ENCODE measurements at places on chromosomes 12 and 14.
A peak's percentile ranks its signal among the peaks of the same experiment; 100 is the strongest.

- H3K4me1 ChIP-seq = peaks cover 12% of the 10 kb centered on the region
- peak; percentile 32 for DNase-seq
- H3K27me3 ChIP-seq = no peaks in the 10 kb centered on the region
- H3K27ac ChIP-seq = peak overlapping the region; percentile 41
- no peaks in the 10 kb centered on the region for H3K36me3 ChIP-seq
These were observed 505 bp downstream of the RASSF3 start for GRCh38 chr12:64610660-64611340.

GRCh38 chr12:5619628-5620027 lies 187.7 kb downstream of the NTF3 start:
- DNase-seq = no peak
- H3K4me1 ChIP-seq = no peaks in the 10 kb centered on the region
- no peaks in the 10 kb centered on the region for H3K27me3 ChIP-seq
- no peak overlapping the region for H3K27ac ChIP-seq
- no peak overlapping the region for H3K4me3 ChIP-seq

DNA sequence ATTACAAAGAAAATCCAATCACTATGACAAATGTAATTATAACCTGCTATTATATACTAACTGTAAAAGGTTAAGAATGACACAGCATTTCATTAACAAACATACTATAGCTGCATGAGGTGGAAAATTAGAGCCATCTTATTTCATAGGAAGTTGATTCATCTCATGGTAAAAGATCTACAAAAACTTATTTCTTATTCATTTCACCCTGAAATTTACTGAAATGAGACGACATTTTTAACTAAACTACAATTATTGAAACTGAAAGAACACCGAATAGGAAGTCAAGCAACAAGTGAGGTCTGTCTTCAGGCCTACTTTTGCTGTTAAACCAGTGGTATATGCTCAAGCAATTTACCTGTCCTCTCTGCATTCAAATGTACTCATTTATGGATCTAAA lies 87.2 kb downstream of the CEP83 start:
- no peak overlapping the region for H3K4me3 ChIP-seq
- no peaks in the 10 kb centered on the region for H3K36me3 ChIP-seq
- no peak overlapping the region for H3K27ac ChIP-seq
- no peaks in the 10 kb centered on the region for H3K4me1 ChIP-seq
- DNase-seq = no peak

DNA sequence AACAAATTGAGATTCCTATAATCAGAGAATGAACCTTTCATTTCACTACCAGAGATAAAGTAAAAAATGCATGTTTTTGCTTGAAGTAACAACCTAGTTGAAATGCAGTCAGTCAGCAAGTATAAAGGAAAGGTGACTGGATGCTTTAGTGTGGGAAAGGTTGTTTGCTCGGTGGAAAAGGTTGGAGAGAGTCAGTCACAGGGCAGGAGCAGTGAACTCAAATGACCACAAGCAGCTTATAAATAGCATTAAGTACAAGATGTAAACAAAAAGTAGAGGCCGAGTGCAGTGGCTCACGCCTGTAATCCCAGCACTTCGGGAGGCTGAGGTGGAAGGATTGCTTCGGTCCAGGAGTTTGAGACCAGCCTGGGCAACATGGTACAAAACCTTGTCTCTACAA lies 98.1 kb upstream of the FGD4 start:
- no peaks in the 10 kb centered on the region for H3K27me3 ChIP-seq
- no peak for DNase-seq
- no peak overlapping the region for H3K4me3 ChIP-seq
- H3K36me3 ChIP-seq = peaks cover 4% of the 10 kb centered on the region
- no peaks in the 10 kb centered on the region for H3K4me1 ChIP-seq

DNA sequence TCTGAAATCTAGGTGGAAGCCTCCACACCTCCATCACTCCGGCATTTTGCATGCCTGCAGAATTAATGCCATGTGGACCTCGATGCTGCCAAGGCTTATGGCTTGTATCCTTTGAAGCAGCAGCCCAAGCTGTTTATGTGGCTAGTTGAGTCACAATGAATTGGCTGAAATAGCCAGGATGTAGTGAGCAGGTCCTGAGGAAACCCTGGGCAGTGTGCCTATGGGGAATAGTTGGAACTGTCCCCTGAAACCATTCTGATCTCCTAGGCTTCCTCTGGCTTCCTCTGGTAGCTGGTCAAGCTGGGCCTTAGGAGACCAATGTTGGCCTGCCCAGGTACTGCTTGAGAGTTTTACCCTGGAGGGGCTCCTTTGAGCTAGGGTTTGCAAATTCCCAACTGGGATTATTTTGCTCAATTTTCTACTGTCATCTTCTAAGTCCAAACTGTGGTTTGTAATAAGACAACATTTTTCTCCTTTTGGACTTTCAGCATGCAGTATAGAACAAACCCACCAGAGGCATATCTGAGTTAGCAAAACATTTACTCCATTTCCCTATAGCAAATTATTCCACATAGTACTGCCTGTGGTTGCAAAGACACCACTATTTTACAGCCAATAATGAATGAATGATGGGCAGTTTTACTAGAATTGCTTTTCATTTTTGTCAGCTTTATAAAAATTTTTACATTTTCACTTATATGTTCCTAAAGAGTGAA lies 85.1 kb upstream of the AMIGO2 start:
- no peak overlapping the region for H3K27ac ChIP-seq
- peak; percentile 81 for DNase-seq
- H3K4me3 ChIP-seq = no peak overlapping the region
- peaks cover 5% of the 10 kb centered on the region for H3K4me1 ChIP-seq

GRCh38 chr14:64550621-64551333 lies 1.0 kb downstream of the PPP1R36 start:
- no peaks in the 10 kb centered on the region for H3K36me3 ChIP-seq
- no peak overlapping the region for H3K4me3 ChIP-seq
- no peak overlapping the region for H3K27ac ChIP-seq

DNA sequence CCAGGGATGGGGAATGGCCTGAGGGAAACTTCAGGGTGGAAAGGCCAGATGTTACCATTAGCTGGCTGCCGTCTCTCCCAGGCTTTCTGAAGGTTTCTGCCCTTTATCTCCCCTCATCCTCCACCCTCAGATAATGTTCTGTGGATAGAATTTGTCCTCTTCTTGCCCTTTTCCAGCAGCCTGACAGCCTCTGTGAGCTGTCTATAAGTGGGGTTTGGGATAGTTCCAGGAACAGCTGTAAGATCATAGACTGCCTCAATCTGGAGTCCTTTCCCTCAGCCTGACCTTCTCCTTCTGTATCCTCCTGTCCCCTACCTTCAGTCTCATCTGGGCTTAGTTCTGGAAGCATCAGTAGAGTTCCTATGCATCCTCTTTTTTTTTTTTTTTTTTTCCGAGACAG lies 2.8 kb upstream of the RND1 start:
- H3K36me3 ChIP-seq = no peaks in the 10 kb centered on the region
- H3K27me3 ChIP-seq = peaks cover 21% of the 10 kb centered on the region
- no peak overlapping the region for H3K27ac ChIP-seq
- H3K4me3 ChIP-seq = no peak overlapping the region
- DNase-seq = no peak
- peaks cover 8% of the 10 kb centered on the region for H3K4me1 ChIP-seq

DNA sequence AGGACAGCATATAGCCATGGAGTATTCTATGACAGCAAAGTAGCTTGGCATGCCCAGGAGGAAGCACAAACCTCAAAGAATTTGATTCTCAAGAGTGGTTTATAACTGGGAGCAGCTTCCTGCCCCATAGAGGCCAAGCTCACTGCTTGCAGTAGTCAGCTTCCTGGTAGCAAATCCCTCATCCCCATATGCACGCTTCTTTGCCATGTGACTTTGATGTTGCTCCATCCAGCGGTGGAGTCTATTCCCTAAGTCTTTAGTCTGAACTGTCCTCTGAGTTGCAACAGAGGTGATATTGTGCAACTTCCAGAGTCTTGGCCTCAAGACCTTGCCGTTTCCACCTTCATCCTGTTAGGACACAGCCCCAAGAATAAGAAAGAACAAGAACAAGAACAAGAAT lies 996.8 kb upstream of the TMEM132C start:
- no peaks in the 10 kb centered on the region for H3K27me3 ChIP-seq
- H3K27ac ChIP-seq = no peak overlapping the region
- H3K4me1 ChIP-seq = peaks cover 14% of the 10 kb centered on the region
- no peak overlapping the region for H3K4me3 ChIP-seq
- peak; percentile 54 for DNase-seq

DNA sequence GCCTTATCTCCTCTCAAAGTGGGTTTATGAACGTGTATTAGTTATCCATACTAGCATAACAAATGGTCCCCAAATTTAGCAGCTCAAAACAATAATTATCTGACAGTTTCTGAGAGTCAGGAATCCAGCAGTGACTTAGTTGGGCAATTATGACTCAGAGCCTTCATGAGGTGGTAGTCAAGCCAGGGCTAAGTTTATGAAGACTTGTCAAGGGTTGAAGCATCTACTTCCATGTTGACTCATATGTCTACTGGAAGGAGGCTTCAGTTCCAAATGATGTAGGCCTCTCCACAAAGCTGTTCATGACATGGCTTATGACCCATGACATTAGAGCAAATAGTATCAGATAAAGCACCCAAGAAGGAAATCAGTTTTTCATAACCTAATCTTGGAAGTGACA lies 73.2 kb downstream of the IPO8 start:
- H3K27me3 ChIP-seq = no peaks in the 10 kb centered on the region
- H3K4me1 ChIP-seq = no peaks in the 10 kb centered on the region
- no peaks in the 10 kb centered on the region for H3K36me3 ChIP-seq
- peak; percentile 61 for DNase-seq
- H3K4me3 ChIP-seq = no peak overlapping the region

- DNase-seq = peak; percentile 62
- H3K4me3 ChIP-seq = no peak overlapping the region
- H3K27ac ChIP-seq = no peak overlapping the region
These were observed 184.2 kb upstream of the GZMB start for GRCh38 chr14:24818058-24818822.

- DNase-seq = no peak
- no peak overlapping the region for H3K27ac ChIP-seq
- H3K4me1 ChIP-seq = no peaks in the 10 kb centered on the region
- no peaks in the 10 kb centered on the region for H3K27me3 ChIP-seq
- H3K4me3 ChIP-seq = no peak overlapping the region
- H3K36me3 ChIP-seq = peaks cover 11% of the 10 kb centered on the region
These were observed 14.9 kb downstream of the LTA4H start for GRCh38 chr12:96020314-96021003.

DNA sequence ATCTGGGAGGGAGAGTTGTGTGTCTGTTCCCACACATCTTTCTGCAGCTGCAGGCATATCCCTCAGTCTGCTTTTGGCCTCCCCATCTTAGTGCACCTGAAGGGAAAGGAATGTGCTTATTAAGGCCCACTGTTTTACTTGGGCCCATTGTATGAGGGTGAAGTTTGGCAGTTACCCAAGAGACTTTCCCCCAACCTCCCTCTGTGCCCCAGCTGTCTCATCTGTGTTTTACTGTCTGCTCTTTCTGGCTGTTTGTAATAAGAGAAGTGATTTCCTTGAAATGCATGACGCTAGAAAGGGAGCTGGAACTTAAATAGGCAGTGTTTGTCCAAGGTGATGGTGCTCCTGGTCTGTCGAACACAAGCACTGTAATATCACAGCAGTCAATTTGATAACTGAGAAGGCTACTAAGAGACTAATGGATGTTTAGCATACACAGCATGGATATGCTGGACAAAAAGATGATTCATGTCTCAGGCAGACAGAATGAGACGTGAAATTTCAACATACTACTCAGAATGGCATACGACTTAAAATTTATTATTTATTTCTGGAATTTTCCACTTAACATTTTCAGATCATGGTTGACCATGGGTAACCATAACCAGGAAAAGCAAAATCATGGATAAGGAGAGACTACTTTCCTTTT lies 43.6 kb downstream of the FSCB start:
- H3K4me3 ChIP-seq = no peak overlapping the region
- H3K27ac ChIP-seq = no peak overlapping the region
- H3K36me3 ChIP-seq = no peaks in the 10 kb centered on the region
- H3K4me1 ChIP-seq = no peaks in the 10 kb centered on the region

DNA sequence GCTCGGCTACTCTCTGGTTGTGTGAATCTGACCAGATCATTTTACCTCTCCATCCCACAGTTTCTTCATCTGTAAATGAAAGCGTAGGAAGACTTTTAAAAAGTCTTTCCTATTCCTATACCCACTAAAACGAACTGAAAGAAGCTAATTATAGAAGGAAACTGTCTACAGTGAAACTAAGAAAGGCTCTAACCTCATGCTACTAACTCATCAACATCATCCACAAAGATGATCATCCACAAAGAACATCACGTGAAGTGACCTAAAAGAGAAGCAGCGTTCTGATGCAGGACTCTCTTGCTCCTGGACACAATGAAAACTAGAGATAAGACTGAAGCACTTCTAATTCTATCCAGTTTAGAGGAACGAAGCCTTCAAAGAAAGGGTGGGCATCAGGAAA lies 58.5 kb upstream of the OSBPL8 start:
- no peaks in the 10 kb centered on the region for H3K4me1 ChIP-seq
- no peak overlapping the region for H3K4me3 ChIP-seq
- H3K27ac ChIP-seq = no peak overlapping the region
- H3K36me3 ChIP-seq = no peaks in the 10 kb centered on the region
- DNase-seq = no peak

DNA sequence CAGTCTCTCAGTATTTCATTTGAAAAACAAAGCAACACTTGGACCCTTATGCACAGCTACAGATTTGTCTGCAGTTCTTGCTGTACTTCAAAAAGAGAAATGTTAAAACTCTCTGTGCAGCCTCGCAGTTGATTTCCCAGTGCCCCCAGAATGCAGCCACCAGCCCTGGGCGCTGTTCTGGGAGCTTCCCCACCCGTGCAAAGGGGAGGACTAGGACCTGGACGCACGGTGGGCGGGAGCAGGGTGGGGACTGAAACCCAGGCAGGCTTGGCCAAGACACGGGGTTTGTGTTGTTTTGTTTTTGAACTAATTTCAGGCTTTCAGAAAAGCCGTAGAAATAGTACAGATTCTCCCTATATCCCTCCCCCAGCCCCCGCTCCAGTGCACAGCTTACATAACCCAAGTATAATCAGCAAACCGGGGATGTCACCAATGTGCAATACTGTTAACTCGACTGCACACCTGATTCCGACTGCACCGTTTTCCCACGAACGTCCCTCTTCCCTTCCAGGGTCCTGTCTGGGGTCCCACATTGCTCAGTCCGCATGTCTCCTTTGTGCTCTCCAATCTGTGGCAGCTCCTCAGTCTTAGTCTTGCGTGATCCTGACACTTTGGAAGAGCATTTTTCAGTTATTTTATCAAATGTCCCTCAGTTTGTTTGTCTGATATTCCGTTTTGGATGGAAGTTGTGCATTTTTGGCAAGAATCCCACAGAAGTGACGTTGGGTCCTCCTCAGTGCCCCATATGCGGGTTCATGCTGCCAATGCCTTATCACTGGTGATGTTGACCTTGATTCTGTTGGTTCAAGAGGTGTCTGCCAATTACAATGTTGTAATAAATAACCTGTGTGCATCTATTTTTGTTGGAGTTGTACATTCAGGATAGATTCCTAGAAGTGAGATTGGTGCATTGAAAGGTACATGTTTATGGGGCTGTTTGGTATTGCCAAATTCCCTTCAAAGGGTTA lies 95.9 kb downstream of the SETD3 start:
- H3K27me3 ChIP-seq = peaks cover 5% of the 10 kb centered on the region
- DNase-seq = no peak

- H3K27ac ChIP-seq = no peak overlapping the region
- DNase-seq = no peak
- H3K36me3 ChIP-seq = no peaks in the 10 kb centered on the region
- no peak overlapping the region for H3K4me3 ChIP-seq
These were observed 76.3 kb upstream of the OTX2 start for GRCh38 chr14:56886471-56887062.

GRCh38 chr12:99879439-99879838 lies 105.3 kb downstream of the ANKS1B start:
- no peaks in the 10 kb centered on the region for H3K36me3 ChIP-seq
- no peaks in the 10 kb centered on the region for H3K4me1 ChIP-seq
- no peak for DNase-seq
- H3K4me3 ChIP-seq = no peak overlapping the region
- H3K27ac ChIP-seq = no peak overlapping the region
